ENCODE measurements at places on chromosomes 3 and 15. TPM values are rescaled to one million over a fixed set of nuclear protein-coding genes. Genes with fewer than 3 reads are reported as not detected.
A peak's percentile ranks its signal among the peaks of the same experiment; 100 is the strongest.

GRCh38 chr15:89389841-89390603 is 55.4 kb upstream of the POLG start:
- no peaks in the 10 kb centered on the region for H3K4me1 ChIP-seq
- no peak overlapping the region for H3K4me3 ChIP-seq
- peaks cover 30% of the 10 kb centered on the region for H3K27me3 ChIP-seq
- no peaks in the 10 kb centered on the region for H3K36me3 ChIP-seq
- H3K27ac ChIP-seq, result no peak overlapping the region

Gene SLC25A26
- 14.5 TPM for total RNA-seq

- H3K36me3 ChIP-seq, result peaks cover 25% of the 10 kb centered on the region
- H3K4me1 ChIP-seq, result peaks cover 35% of the 10 kb centered on the region
- peak overlapping the region; percentile 86 for H3K27ac ChIP-seq
- no peak for DNase-seq
- no peaks in the 10 kb centered on the region for H3K27me3 ChIP-seq
- H3K4me3 ChIP-seq, result peak overlapping the region; percentile 85
Observed at GRCh38 chr3:40477666-40478065, 744 bp downstream of the ZNF619 start.

DNA sequence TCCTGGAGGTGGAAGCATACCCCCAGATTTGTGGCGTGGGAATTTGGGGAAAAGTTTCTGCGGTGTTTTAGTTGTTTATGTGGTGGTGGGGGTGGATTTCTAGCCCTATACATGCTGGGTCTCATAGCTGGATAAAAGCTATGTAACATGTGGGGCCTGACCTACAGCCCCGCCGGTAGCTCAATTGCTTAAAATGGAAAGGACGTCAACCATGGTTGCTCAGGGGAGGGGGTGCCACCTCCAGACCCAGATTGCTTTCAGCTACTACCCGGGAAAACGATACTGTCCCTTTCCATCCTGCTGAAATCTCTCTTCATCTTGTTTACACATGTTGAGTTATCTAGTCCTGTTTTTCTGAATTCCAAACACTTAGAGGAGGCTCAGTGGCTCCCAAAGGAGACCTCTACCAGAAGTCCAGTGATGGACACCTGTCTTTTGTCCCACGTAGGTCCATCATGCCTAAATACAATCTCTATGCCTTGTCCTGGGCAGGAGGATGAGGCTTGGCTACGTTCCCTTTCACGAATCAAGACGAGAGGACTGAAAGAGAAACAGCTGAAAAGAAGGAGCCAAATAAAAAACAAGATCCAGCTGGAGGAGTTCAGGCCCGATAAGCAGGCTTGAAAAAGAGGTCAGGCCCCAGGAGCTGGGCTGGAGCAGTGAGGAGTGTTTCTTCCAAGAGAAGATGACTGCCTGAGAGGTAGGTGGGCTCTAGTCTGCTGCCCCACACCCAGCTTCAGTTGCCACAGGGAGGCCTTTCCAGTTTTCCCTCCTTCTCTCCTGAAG is 72.1 kb upstream of the TPRG1 start:
- peaks cover 2% of the 10 kb centered on the region for H3K4me1 ChIP-seq
- H3K27me3 ChIP-seq, result no peaks in the 10 kb centered on the region
- H3K36me3 ChIP-seq, result peaks cover 1% of the 10 kb centered on the region
- no peak overlapping the region for H3K4me3 ChIP-seq
- no peak overlapping the region for H3K27ac ChIP-seq

GRCh38 chr3:53823026-53823955 is 22.9 kb downstream of the CHDH start:
- no peak for DNase-seq
- H3K36me3 ChIP-seq, result no peaks in the 10 kb centered on the region
- no peak overlapping the region for H3K4me3 ChIP-seq
- no peak overlapping the region for H3K27ac ChIP-seq
- peaks cover 12% of the 10 kb centered on the region for H3K27me3 ChIP-seq
- H3K4me1 ChIP-seq, result peaks cover 5% of the 10 kb centered on the region

DNA sequence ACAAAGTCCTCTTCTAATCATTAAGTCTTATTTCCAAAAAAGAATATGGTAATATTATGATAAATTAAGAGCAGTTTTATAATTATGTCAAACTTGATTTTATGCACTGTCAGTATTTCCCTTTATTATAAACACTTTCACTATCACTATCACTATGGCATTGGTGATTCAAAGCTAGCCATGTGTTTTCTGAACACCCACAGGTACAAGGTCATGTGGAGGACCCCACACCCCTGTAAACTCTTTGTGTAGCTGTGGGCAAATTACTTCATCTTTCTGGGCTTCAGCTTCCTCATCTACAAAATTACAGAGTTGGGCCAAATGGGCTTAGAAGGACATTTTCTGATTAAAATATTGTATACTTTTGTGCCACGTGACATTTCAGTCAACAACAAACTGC is 41.7 kb downstream of the FBXL22 start:
- no peak for DNase-seq
- H3K4me3 ChIP-seq, result no peak overlapping the region
- no peak overlapping the region for H3K27ac ChIP-seq
- H3K36me3 ChIP-seq, result peaks cover 50% of the 10 kb centered on the region
- no peaks in the 10 kb centered on the region for H3K27me3 ChIP-seq
- peaks cover 15% of the 10 kb centered on the region for H3K4me1 ChIP-seq

Gene TMCO5A
- total RNA-seq, result not detected

DNA sequence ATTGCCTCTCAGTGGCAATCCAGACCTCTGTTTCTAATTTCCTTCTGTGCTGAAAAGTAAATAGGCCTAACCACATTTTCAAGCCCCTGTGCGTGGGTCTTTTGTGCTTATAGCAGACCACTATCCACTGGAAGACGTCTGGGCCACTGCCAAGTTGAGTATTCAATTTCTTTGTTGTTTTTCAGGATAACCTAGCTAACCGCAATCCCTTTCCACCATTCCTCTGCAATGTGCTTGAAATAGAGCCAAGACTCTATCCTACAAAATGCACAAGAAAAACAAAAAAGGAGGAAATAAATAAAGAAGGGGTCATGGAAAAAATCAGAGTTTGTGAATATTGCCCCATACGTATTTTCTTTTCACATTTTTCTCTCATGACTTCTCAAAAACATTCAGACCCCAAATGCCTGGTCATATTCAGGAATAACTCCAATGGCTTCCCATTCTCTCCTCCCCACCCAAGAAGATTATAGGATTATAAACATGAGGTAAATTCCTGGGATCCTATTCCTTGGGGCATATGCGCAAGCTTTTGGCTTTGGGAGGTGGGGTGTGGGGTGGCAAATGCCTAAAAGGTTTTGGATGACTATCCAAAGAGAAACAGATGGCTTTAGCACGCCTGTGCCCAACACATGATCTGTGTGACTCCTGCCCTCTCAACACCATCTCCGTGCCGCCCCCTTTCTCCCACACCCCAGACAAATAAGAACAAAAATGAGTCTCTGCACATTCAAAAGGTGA is 217.9 kb upstream of the THBS1 start:
- no peaks in the 10 kb centered on the region for H3K36me3 ChIP-seq
- no peak overlapping the region for H3K27ac ChIP-seq
- no peak overlapping the region for H3K4me3 ChIP-seq
- no peak for DNase-seq
- H3K27me3 ChIP-seq, result peaks cover 37% of the 10 kb centered on the region
- H3K4me1 ChIP-seq, result no peaks in the 10 kb centered on the region

DNA sequence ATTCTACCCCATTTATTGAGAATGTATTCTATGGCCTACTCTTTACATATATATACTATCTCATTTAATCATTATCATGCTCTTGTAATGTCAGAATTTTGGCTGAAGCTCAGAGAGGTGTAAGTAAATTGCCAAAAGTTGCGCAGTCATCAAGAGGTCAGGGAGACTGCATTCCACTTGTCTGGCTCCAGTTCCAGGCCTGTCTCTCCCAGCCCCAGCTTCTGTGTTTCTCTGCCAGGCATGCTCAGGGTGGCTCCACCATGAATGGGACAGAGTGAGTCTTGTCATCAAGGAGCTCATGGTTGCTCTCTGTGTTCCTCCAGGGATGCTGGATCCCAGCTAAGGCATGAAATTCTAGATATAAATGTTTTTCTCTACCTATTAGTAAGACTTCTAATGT is 635.1 kb upstream of the MDFIC2 start:
- no peak for DNase-seq
- no peaks in the 10 kb centered on the region for H3K36me3 ChIP-seq
- peaks cover 26% of the 10 kb centered on the region for H3K27me3 ChIP-seq

DNA sequence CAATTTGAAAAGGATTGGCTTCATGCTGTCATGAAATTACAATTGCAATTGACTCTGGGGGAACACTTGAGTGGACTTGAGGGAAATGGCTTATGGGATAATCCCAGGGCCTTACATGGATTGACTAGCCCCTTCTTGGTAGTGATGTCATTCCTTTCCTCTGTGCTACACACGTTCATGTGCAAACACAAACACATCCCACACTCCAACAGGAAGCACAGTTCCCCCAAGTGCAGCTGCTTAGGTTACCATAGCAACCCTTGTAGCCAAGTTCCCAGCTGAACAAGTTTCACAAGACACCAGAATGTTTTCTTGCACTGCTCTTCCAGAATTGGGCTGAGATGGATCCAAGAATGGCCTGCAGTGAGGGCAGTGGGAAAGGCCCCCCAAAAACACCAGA is 217.0 kb downstream of the ZNF621 start:
- no peaks in the 10 kb centered on the region for H3K36me3 ChIP-seq
- no peaks in the 10 kb centered on the region for H3K4me1 ChIP-seq
- no peak overlapping the region for H3K27ac ChIP-seq

Gene ARNT2
- total RNA-seq, result not detected

DNA sequence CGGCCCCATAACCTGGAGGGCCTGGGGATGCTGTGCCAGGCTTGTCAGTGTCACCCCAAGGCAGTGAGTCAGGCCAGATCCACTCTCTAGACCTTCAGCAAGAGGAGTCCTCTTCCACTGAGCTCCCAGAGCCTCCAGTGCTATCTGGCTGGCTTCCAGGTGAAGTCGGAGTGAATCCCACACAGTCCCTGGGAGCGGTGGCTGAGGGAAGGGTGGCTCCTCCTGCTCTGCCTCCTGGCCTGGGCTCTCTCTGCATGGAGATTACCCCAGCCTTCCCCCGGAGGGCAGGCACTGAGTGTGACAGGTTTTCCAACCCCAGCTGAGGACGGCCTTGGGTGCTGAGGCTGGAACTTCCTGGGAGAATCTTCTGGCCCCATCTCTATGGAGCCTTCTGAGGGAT is 82.7 kb downstream of the EPHB1 start:
- no peaks in the 10 kb centered on the region for H3K4me1 ChIP-seq
- no peaks in the 10 kb centered on the region for H3K36me3 ChIP-seq
- no peak overlapping the region for H3K27ac ChIP-seq
- DNase-seq, result no peak
- H3K4me3 ChIP-seq, result no peak overlapping the region
- peaks cover 5% of the 10 kb centered on the region for H3K27me3 ChIP-seq

GRCh38 chr3:48899273-48899672 is 591 bp upstream of the SLC25A20 start:
- peak; percentile 63 for DNase-seq
- peak overlapping the region; percentile 92 for H3K27ac ChIP-seq
- H3K27me3 ChIP-seq, result no peaks in the 10 kb centered on the region
- H3K4me3 ChIP-seq, result peak overlapping the region; percentile 86

DNA sequence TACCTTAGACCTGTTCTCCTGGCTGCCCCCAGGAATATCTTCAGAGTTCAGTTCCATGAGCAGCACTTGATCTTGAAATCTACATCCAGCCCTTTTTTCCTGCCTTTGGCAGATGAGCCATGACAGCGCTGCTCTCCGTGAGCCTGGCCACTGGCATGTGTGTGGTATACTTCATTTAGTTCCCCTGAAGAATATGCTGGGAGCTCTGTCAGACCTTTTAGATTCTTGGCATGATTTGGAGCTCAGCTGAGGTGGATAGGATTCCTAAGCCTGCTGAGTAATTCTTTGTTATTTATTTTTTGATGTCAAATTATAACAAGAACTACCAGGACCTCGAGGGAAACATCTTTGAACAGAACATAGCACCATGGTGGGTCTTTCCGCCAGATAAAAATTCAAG is 121.7 kb downstream of the EDEM1 start:
- no peaks in the 10 kb centered on the region for H3K36me3 ChIP-seq
- H3K4me3 ChIP-seq, result no peak overlapping the region

Gene ATP13A4
- 6.5 TPM for total RNA-seq

DNA sequence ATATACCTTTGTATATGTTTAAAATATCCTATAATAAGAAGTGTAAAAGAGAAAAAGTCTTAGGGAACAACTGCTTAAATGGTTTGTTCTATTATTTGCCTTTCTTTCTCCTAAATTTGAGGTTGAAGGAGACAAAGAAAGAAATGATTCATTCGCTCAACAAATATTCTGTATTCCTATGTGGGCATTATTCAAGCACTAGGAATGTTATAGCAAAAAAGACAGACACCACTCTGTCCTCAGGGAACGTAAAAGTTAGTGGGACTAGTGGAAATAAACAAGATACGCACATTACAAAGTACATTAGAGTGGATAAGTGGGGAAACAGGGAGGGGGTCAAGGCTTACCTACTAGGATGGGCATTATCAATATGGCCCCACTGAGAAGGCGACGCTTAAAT is 332.2 kb downstream of the LPP start:
- H3K27ac ChIP-seq, result no peak overlapping the region
- no peaks in the 10 kb centered on the region for H3K4me1 ChIP-seq
- DNase-seq, result no peak
- H3K27me3 ChIP-seq, result no peaks in the 10 kb centered on the region

DNA sequence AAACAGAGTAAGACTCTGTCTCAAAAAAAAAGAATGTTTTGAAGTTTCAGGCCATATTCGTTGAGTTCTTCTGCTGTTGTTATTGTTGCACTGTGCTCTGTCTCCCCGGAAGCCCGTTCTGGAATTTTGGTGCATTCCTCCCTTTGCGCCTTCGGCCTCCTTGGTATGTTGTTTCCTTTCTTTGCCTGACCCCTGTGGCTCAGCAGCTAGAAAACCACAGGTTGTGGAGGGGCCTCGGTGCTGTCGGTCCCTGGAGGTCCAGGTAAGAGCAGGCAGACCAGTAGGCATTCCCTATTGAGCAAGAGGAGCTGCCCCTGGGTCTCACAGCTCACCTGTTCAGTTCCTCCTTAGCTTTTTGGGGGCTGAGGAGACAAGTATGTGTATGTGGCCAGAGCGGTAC is 51.0 kb upstream of the DLG1 start:
- H3K27me3 ChIP-seq, result peaks cover 23% of the 10 kb centered on the region
- no peaks in the 10 kb centered on the region for H3K4me1 ChIP-seq
- no peak overlapping the region for H3K4me3 ChIP-seq

GRCh38 chr15:98955331-98955730 is 52.3 kb downstream of the PGPEP1L start:
- peaks cover 1% of the 10 kb centered on the region for H3K36me3 ChIP-seq
- H3K27ac ChIP-seq, result no peak overlapping the region
- H3K4me1 ChIP-seq, result peaks cover 19% of the 10 kb centered on the region
- no peak overlapping the region for H3K4me3 ChIP-seq

Gene MAP2K5
- total RNA-seq, result 15.7 TPM

DNA sequence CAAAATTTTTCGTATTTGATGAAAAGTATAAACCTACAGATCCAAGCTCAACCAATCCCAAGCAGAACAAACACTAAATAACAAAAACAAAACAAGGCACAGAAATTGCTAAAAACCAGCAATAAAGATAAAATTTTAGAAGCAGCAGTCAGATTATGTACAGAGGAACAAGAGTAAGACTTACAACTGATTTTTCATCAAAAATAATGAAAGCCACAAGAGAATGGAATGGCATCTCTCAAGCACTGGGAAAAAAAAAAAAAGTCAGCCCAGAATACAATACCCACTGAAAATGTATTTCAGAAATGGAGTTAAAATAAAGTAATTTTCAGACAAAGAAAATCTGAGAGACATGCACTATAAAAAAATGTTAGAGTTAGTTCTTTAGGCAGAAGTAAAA is 27.0 kb downstream of the GPR156 start:
- H3K4me3 ChIP-seq, result no peak overlapping the region
- peaks cover 2% of the 10 kb centered on the region for H3K36me3 ChIP-seq
- no peaks in the 10 kb centered on the region for H3K4me1 ChIP-seq

Gene CRYBG3
- 5.9 TPM for total RNA-seq
